ENCODE measurements at places on chromosomes 11 and 22. TPM values are rescaled to one million over a fixed set of nuclear protein-coding genes. Genes with fewer than 3 reads are reported as not detected.

The SLC17A6 gene
- not detected for total RNA-seq

The APOL3 gene
- not detected for total RNA-seq

The GCAT gene
- total RNA-seq, result 32.5 TPM

The TCN1 gene
- 227 TPM for total RNA-seq

The PRSS23 gene
- 34.2 TPM for total RNA-seq

The P2RX6 gene
- total RNA-seq, result 1.4 TPM

The OR52I1 gene
- not detected for total RNA-seq

The ACTN3 gene
- not detected for total RNA-seq

The FAM83F gene
- not detected for total RNA-seq

The NUDT8 gene
- total RNA-seq, result 4.5 TPM

The MUC2 gene
- not detected for total RNA-seq

The CRYBA4 gene
- 0.29 TPM for total RNA-seq

The OR56A1 gene
- not detected for total RNA-seq

The OR10W1 gene
- not detected for total RNA-seq

The SLC15A3 gene
- 0.75 TPM for total RNA-seq

DNA sequence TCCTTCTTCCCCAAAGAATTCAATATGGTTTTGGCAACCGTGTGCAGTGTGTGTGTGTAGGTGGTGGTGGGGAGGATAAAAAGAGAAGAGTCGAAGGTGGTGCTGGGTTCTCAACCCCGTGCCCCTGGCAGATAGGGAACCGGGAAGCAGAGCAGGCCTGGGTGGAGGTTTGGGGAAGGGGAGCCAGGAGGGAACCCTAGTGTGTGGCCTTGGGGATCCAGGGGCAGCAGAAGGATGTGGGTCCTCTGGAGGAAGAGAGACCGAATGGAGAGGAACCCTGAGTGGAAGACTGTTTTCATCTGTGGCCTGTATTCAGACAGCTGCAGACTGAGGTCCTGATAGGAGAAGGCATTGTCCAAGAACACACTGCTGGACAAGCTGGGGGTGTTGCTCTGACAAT lies 73.3 kb upstream of the B3GAT1 start:
- DNase-seq, result no peak

- no peak for DNase-seq
Observed at GRCh38 chr22:43829904-43830851, 18.1 kb upstream of the EFCAB6 start.

GRCh38 chr11:101138245-101138930 lies 8.8 kb upstream of the PGR start:
- DNase-seq, result no peak

GRCh38 chr11:13772223-13773046 lies 104.0 kb downstream of the FAR1 start:
- DNase-seq, result peak; percentile 79

DNA sequence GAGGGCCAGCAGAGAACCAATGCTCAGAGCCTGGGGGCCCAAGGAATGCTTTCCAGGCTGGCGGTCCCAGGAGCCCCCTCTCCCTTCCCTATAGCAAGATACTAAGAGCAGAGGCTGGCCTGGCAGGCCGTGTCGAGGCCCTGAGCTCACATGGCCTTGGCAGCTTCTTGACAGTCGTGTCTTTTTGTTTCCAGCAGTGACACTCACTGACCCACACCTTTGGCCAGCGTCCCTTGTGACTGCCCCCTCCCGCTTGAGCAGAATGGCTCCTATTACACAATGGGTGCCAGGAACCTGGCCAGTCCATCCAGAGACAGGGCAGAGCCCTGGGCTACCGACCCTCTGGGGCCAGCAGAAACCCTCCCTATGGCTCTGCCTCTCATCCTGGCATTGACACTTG lies 6.4 kb upstream of the CCND1 start:
- DNase-seq, result no peak

GRCh38 chr22:47651216-47651987 lies 889.0 kb downstream of the TBC1D22A start:
- no peak for DNase-seq

- DNase-seq, result no peak
Observed at GRCh38 chr11:75705541-75705940, 12.1 kb upstream of the MOGAT2 start.

DNA sequence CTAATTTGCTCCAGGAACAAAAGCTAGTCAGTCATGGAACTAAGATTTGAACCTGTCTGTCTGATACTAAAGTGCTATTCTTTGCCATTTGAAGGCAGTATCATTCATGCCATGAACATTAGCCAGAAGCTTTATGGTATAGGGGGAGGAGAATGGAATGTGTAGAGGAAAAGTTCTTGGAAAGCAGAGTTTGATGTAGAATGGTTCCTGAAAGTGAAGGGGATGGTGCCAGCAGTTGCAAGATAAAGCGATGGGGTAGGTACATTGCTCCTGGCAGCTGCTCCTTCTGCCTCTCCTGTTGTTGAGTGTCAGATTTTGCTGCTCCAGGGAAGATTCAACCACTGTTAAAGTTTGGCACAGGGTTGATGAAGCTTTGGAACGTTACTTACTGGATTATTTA lies 53.4 kb downstream of the ARHGAP42 start:
- DNase-seq, result no peak

GRCh38 chr11:4134806-4135205 lies 40.2 kb downstream of the RRM1 start:
- DNase-seq, result peak; percentile 15

- DNase-seq, result no peak
Observed at GRCh38 chr22:37379085-37379484, 48.2 kb downstream of the ELFN2 start.

DNA sequence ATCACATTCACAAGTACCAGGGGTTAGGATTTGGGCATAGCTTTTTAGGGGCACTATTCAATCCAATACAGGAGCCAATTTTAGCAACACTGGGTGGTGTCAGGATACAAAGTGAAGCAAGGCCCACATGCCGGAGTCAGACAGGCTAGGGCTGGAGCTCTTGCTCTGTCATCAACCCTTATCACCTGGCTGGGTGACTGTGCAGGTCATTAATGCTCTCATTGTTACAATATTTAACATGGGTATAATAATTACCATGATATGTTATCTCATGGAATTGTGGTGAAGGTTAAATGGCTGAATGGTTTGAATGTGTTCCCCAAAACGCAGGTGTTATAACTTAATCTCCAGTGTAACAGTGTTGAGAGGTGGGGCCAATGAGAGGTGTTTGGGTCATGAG lies 143.3 kb upstream of the THY1 start:
- no peak for DNase-seq

DNA sequence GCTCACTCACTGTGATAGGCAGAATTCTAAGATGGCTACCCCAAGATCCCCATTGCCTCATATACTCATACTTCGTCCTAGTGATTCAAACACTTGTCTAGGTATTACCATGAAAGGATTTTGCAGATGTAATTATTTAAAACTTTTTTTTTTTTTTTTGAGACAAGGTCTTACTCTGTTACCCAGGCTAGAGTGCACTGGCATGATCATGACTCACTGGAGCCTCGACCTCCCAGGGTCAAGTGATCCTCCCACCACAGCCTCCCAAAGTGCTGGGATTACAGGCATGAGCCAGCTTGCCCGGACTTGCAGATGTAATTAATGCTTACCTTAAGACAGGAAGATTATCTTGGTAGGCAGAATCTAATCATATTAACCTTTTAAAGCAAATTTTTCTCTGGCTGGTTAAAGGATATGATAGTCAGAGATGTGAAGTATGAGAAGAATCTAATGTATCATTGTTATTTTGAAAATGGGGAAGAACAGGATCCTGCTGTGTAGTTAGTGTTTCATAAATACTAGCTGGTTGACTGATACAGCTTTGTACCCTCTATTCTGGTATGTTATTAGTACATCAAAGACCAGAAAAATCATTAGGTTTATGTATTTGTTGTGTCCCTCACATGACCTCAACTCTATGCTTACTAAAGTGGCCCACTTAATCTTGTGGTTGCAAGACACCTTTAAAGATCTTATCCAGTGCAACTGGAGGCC lies 35.5 kb downstream of the C2CD3 start:
- peak; percentile 18 for DNase-seq

- DNase-seq, result no peak
Observed at GRCh38 chr22:48709976-48710375, 1117.7 kb downstream of the BRD1 start.

GRCh38 chr11:1970956-1971355 lies 23.8 kb downstream of the MRPL23 start:
- no peak for DNase-seq

DNA sequence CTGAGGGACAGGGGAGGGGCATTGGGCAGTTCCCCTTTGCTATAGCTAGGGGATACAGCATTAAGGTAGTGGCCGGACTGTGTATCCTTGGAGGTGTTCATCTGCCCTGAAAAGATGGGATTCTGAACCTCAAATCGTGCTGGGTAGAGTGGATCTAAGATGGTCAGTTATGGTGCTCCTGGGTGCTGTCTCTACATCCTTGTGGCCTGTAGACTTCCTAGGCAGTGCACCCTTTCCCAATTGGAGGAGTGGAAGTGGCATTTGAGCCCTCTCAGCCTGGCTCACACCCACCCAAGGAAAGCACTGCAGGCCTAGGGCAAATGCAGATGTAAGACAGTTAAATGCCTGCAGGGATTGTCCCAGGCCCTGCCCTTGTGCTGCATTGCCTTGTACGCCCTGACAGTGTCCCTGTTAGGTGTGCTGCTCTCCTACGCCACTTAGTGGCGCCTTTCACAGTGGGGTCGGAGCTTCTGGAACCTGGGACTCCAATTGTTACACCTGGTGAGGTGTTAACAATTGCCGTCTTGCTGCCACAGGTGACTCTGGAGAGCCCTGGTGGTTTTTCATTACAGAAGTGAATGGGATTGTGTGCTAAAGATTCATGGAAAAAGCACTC lies 35.0 kb downstream of the PPFIBP2 start:
- DNase-seq, result peak; percentile 57

GRCh38 chr22:50118557-50119168 lies 28.9 kb downstream of the MOV10L1 start:
- peak; percentile 28 for DNase-seq

DNA sequence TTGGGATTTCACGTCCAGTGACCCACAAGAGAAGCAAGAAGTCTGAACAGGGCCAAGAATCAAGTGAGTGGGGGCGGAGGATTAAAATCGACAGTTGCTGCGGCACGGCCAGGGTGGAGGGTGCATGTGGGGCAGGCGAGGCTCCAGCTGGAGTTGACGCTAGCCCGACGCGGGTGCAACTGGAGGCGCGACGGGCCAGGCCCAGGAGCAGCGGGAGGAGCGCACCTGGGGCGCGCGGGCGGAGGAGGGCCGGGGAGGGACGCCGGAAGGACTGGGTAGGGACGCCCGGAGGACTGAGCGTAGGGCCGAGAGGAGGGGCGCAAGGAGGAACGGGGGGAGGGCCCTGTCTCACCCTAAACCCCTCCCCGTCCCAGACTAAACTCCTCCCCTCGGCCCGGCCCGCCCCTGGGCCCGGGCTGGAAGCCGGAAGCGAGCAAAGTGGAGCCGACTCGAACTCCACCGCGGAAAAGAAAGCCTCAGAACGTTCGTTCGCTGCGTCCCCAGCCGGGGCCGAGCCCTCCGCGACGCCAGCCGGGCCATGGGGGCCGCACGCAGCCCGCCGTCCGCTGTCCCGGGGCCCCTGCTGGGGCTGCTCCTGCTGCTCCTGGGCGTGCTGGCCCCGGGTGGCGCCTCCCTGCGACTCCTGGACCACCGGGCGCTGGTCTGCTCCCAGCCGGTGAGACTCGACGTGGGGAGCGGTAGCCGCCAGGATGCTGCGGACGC lies at the start of gene IL17RA:
IL17RA (plus strand) TSS at position 447 of the 723 bp plus-strand sequence; CDS start at position 539, 92 bp downstream.
- DNase-seq, result peak; percentile 91

- no peak for DNase-seq
Observed at GRCh38 chr22:36663561-36663960, 40.0 kb downstream of the CACNG2 start.

DNA sequence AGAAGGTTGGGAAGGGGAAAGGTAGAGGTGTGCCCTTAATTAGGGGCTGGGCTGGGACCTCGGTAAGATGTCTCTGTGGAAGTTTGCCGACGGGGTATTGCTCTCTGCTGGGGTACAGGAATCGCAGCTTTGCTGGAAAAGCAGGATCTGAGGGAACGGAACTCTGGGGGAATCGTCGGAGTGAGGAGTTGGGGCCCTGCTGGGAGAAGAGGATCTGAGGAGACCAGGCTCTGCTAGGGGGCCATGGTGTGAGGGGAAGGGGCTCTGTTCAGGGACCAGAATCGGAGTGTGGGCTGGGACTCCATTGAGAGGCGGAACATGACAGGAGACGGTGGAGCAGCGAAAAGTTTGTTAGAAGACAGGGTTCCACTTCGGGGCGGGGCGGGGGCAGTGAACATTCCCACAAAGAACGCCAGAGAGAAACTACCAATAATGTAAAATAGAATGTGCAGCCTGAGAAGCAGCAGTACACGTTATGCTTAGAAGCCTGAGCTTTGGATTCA lies 456 bp downstream of the AAMDC start:
- peak; percentile 1 for DNase-seq

- DNase-seq, result no peak
Observed at GRCh38 chr11:92980312-92980711, 10.9 kb downstream of the MTNR1B start.

GRCh38 chr11:65221026-65221425 lies 39.3 kb downstream of the CAPN1 start:
- no peak for DNase-seq

DNA sequence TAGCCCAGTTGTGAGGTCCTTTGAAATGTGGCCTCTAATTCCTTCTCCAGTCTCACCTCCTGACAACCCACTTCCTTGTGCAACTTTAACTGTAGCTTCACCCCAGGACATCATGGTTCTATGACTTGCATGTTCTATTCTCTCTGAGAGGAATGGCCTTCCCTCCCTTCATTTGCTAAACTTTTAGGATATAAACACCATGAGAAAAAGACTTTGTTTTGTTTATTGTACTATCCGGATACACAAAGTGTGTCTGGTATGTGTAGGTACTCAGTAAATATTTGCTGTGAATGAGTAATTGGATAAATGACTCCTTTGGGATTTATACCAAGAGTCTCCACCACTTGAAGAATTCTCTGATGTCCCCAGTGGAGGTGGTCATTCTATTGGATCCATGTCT lies 547.6 kb downstream of the INSC start:
- no peak for DNase-seq

- DNase-seq, result no peak
Observed at GRCh38 chr11:9462172-9462799, 1.5 kb downstream of the ZNF143 start.

GRCh38 chr11:73164803-73165540 lies 22.9 kb upstream of the FCHSD2 start:
- DNase-seq, result no peak

- no peak for DNase-seq
Observed at GRCh38 chr11:64933935-64934681, 1.6 kb downstream of the GPHA2 start.

DNA sequence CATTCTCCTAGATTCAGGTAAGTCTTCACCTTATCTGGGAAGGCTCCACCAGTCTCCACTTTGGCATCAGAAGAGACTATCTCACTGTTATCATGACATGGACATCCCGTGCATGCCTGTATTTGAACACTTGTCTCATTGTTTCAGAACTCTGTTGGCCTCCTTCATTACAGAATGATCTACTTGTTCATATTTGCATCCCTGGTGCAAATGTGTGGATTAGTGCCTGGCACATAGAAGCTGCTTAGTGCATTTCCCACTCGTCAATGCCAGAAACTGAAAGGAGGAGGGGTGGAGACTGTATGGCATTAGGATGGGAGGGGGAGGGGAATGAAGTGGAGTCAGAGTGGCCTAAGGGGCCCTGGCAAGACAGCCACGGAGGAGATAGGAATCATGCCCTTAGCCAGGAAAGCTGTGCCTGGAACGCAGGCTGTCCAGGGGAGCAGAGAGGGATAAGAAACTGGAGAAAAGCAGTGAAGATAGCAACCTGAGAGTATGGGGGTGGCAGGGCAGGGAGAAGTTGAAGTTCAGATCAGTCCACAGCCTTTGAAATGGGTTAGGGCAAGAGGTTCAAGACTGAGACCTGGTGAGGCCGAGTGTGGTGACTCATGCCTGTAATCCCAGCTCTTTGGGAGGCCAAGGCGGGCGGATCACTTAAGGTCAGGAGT lies 53.8 kb upstream of the CAPRIN1 start:
- DNase-seq, result peak; percentile 54

- no peak for DNase-seq
Observed at GRCh38 chr22:20183823-20184222, 33.0 kb upstream of the CCDC188 start.

All from SK-MEL-5 (cell line).